Lower lobe of right lung (tissue), 2 donors: ENCODE measurements at places on chromosomes 1 and 21. TPM values are rescaled to one million over a fixed set of nuclear protein-coding genes. Genes with fewer than 3 reads are reported as not detected.

GRCh38 chr1:52633291-52633754 lies 355 bp downstream of the SHISAL2A start:
- H3K36me3 ChIP-seq, result no peaks in the 10 kb centered on the region
- H3K4me1 ChIP-seq, result peaks cover 18% of the 10 kb centered on the region
- peak; percentile 53 for DNase-seq
- H3K4me3 ChIP-seq, result peak overlapping the region; percentile 49

DNA sequence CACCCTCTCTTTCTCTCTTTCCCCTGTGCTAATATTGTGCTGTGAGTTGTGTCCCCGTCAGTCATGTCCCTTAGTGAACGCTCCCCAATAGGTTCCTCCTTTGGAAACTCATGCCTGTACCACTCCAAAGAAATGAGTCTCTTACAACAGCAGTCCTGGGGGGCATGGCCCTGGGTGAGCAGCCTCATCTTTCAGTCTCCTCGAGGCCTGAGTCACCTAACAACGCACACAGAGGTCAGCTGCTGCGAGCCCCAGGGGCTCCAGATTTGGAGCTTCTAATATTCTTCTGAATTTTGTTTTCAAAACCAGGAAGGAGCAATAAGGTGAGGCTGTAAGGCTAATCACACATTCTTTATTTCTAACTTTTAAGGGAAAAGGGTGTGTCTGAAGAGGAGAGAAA lies 30.5 kb upstream of the ZBTB8A start:
- no peak overlapping the region for H3K4me3 ChIP-seq
- H3K36me3 ChIP-seq, result no peaks in the 10 kb centered on the region
- no peaks in the 10 kb centered on the region for H3K4me1 ChIP-seq
- DNase-seq, result no peak
- peaks cover 4% of the 10 kb centered on the region for H3K27me3 ChIP-seq
- H3K27ac ChIP-seq, result no peak overlapping the region

- no peaks in the 10 kb centered on the region for H3K27me3 ChIP-seq
- no peak for DNase-seq
- no peak overlapping the region for H3K27ac ChIP-seq
- no peaks in the 10 kb centered on the region for H3K36me3 ChIP-seq
- H3K4me1 ChIP-seq, result peaks cover 14% of the 10 kb centered on the region
Observed at GRCh38 chr1:43354936-43355335, 3.8 kb upstream of the CDC20 start.

- no peaks in the 10 kb centered on the region for H3K27me3 ChIP-seq
- peaks cover 34% of the 10 kb centered on the region for H3K4me1 ChIP-seq
- peak overlapping the region; percentile 96 for H3K27ac ChIP-seq
- DNase-seq, result no peak
- H3K36me3 ChIP-seq, result peaks cover 31% of the 10 kb centered on the region
Observed at GRCh38 chr1:155254714-155255242, 505 bp downstream of the ENTREP3 start.

GRCh38 chr1:94804442-94804837 lies 15.7 kb upstream of the SLC44A3 start:
- H3K4me1 ChIP-seq, result peaks cover 15% of the 10 kb centered on the region
- H3K4me3 ChIP-seq, result no peak overlapping the region
- H3K27ac ChIP-seq, result no peak overlapping the region
- no peaks in the 10 kb centered on the region for H3K36me3 ChIP-seq
- DNase-seq, result no peak
- H3K27me3 ChIP-seq, result no peaks in the 10 kb centered on the region

- H3K27ac ChIP-seq, result no peak overlapping the region
- no peak overlapping the region for H3K4me3 ChIP-seq
- no peaks in the 10 kb centered on the region for H3K4me1 ChIP-seq
- no peaks in the 10 kb centered on the region for H3K36me3 ChIP-seq
- peaks cover 38% of the 10 kb centered on the region for H3K27me3 ChIP-seq
- DNase-seq, result no peak
Observed at GRCh38 chr1:4638345-4638729, 16.1 kb upstream of the AJAP1 start.

DNA sequence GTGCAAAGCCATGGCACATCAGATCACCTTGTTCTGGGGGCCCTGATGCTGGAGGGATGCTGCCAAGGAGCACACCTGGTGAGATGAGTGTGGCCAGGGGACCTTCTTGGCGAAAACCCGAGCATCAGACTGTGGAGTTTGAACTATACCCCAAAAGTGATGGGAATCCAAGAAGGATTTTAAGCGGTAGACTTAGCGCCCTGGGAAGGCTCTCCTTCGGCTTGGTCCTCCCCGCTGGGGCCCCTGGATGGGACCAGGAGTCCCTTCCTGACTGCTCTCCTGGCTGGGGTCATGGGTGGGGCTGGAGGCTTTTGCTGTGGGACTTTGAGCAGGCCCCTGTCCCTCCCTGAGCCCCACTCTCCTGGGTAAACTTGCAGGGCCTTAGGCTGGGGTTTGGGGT lies 10.5 kb downstream of the ZNF362 start:
- H3K4me3 ChIP-seq, result no peak overlapping the region
- peaks cover 25% of the 10 kb centered on the region for H3K36me3 ChIP-seq
- peaks cover 30% of the 10 kb centered on the region for H3K4me1 ChIP-seq
- H3K27ac ChIP-seq, result no peak overlapping the region
- no peaks in the 10 kb centered on the region for H3K27me3 ChIP-seq

- no peaks in the 10 kb centered on the region for H3K36me3 ChIP-seq
- no peak overlapping the region for H3K27ac ChIP-seq
- DNase-seq, result no peak
- no peak overlapping the region for H3K4me3 ChIP-seq
Observed at GRCh38 chr1:18137759-18138345, 30.3 kb downstream of the IGSF21 start.

Gene ZNF436
- total RNA-seq, result 11.6 TPM

Gene MPL
- 0.65 TPM for total RNA-seq

Gene DNASE2B
- total RNA-seq, result 26.1 TPM
